Suppressor macrophage (primary cell): ENCODE measurements at places on chromosomes 1 and 21.
A peak's percentile ranks its signal among the peaks of the same experiment; 100 is the strongest.

DNA sequence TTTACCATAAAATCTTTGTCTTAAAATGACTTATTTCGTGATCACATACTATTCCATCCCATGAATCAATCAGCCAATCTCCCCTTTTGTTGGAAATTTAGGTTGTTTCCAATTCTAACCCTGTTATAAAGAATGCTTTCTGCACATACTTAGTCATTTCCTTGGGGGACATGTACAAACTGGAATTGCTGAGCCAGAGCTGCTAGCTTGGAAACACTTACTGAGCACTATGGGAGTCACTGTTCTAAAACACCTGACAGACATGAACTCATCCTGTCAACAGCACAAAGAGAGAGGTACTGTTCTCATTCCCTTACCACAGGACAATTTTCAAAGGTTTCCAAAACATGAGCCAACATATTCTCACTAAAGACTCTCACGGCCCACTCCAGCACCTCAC lies 32.1 kb downstream of the AK2 start:
- DNase-seq: no peak

DNA sequence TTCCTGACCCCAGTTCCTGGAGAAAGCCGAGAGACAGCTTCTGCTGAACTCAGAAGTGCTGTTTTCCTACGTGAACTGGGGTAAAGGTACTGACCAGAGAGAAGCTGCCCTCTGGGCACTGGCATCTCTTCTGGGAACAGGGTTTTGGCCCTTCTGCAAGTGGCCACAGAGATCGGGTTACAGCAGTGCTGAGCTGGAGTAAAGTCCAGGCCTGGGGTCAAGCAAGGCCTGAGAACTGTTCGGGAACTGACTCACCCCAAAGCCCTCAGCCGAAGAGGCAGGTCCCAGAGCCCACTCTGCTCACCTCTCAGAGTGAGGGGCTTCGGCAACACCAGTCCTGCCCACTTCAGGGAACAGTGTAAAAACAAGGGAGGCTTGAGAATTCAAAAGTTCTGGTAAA lies 177.2 kb upstream of the RUNX1 start:
- no peak for DNase-seq

DNA sequence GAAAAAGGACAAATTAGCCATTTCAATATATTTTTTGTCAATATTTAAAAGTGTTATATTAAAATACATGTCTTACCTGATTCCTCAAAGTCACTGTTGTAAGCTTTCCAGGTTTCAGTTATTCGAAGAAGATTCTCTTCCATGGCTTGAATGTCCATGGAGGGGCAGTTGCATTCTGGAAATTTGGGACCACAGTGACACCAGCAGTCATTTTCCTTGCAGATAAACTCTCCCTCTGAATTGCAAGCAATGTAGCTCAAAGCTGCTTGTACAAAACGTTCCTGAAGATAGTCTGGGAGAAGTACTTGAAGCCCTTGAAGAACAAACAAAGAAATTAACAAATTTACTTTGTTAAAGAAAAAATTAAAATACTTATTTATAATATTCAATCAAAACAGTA lies 251.7 kb downstream of the BRINP3 start:
- DNase-seq: no peak

GRCh38 chr1:243267471-243267880 lies 11.6 kb downstream of the SDCCAG8 start:
- peak; percentile 88 for DNase-seq

DNA sequence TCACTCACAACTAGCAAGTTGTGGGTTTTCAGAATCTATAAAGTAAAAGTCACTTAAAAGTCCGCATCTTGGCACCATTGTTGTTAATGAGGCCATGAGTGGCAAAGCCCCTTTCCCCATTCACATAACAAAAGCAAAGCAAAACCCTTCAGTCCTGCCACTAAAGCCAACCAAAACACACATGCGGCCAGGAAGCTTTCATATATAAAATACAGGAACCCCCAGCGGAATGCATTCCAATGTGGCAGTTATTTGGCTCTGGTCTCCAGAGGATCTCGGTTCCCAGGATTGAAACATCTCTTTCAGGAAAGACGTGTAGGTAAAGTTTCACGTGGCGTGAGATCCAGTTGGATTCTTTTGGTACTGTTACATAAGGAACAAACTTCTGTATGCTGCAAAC lies 2.5 kb upstream of the LBR start:
- DNase-seq: no peak
